ENCODE measurements at places on chromosomes 3 and 15. TPM values are rescaled to one million over a fixed set of nuclear protein-coding genes. Genes with fewer than 3 reads are reported as not detected.

GRCh38 chr3:78459796-78460195 is 1308.0 kb downstream of the ROBO1 start:
- H3K27ac ChIP-seq = no peak overlapping the region
- DNase-seq = no peak
- no peaks in the 10 kb centered on the region for H3K27me3 ChIP-seq
- no peaks in the 10 kb centered on the region for H3K4me1 ChIP-seq

DNA sequence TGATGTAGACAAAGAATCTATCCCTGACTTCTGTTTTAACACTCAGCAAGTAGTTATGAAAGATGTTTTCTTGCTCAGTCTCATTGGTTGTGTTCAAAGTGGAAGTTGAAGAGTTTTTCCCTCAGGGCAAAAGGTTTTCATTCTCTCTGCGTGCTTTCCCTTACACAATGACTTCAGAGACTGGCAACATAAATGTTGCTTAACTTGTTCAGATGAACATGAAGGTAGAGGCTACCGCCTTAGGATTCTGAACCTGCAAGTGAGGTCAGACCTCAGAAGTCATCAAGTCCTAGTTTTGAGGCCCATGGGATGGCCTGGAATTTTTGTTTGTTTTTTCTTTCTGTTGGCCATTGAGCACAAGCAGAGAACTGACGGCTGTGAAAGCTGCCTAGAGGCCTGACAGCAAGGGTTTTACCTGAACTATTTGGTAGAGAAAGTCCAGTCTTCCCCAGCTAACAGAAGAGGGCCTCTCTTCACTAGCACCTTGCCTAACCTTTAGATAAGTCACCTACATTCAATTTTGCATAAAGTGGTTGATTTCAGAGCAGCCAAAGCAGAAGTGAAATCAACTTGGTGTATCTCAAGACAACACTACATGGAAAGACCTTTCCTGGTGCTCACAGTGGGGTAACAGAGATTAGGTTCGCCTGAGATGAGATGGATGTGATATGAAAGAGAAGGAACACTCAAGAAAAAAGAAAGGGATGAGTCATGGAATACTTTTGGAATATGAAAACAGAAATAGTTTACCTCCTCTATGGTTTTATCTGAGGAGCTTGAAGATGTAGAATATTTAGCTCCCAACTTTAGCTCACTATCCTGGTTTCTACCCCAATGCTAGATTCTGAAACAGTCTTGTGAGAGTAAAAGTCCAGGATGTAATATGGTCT is 53.6 kb upstream of the AP4E1 start:
- no peaks in the 10 kb centered on the region for H3K27me3 ChIP-seq
- H3K4me3 ChIP-seq = no peak overlapping the region
- H3K27ac ChIP-seq = no peak overlapping the region
- DNase-seq = no peak
- peaks cover 4% of the 10 kb centered on the region for H3K4me1 ChIP-seq

DNA sequence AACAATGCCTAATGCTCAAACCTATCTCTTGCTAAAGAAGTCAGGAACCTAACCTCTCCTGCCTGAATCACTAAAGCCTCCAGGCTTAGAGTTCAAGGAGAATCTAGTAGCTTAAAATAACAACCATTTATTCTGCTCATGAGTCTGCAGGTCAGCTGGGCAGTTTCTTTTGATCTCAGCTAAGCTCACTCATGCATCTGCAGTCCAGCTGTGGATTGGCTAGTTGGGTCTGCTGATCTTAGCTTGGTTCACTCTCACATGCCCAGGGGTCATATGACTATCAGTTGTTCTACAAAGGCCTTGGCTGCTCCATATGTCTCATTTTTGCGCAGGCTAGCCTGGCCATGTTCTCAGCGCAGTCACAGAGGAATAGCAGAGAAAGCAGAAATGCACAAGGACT is 109.2 kb upstream of the STT3B start:
- no peak overlapping the region for H3K27ac ChIP-seq
- no peaks in the 10 kb centered on the region for H3K4me1 ChIP-seq
- DNase-seq = no peak
- H3K27me3 ChIP-seq = no peaks in the 10 kb centered on the region

DNA sequence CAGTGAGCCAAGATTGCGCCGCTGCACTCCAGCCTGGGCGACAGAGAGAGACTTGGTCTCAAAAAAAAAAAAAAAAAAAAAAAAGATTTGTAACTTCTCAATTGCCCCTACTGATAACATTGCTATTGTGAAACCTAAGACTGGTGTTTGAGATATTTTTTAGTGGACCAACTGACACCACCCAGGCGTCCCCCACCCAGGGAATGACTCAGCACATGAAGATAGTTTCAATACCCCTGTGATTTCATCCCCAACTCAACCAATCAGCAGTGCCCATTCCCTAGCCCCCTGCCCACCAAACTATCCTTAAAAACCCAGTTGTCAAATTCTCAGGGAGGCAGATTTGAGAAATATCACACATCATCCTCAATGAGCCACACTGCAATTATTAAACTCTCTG is 76.9 kb downstream of the TTBK2 start:
- no peak overlapping the region for H3K27ac ChIP-seq
- DNase-seq = no peak
- H3K27me3 ChIP-seq = no peaks in the 10 kb centered on the region
- no peaks in the 10 kb centered on the region for H3K4me1 ChIP-seq

Gene SCAP
- 73.4 TPM for total RNA-seq

Gene C3orf20
- not detected for total RNA-seq
